ENCODE measurements at places on chromosomes 11 and 22. TPM values are rescaled to one million over a fixed set of nuclear protein-coding genes. Genes with fewer than 3 reads are reported as not detected.

TOB2 gene
- 20.1 TPM for polyA plus RNA-seq

TIGD3 gene
- polyA plus RNA-seq = 0.24 TPM

PKNOX2 gene
- 3.1 TPM for polyA plus RNA-seq

TSSK2 gene
- 0.08 TPM for polyA plus RNA-seq

CARD10 gene
- 6.8 TPM for polyA plus RNA-seq

MYO7A gene
- polyA plus RNA-seq = 10.2 TPM

OR4D9 gene
- polyA plus RNA-seq = not detected

MS4A6E gene
- 1.0 TPM for polyA plus RNA-seq

PLCB3 gene
- polyA plus RNA-seq = 17.1 TPM

TRIM48 gene
- not detected for polyA plus RNA-seq

GRCh38 chr11:118012083-118012669 lies 26.0 kb downstream of the IL10RA start:
- no peak overlapping the region for H3K27ac ChIP-seq
- H3K4me3 ChIP-seq = no peak overlapping the region
- no peak for DNase-seq
- no peaks in the 10 kb centered on the region for H3K27me3 ChIP-seq

DNA sequence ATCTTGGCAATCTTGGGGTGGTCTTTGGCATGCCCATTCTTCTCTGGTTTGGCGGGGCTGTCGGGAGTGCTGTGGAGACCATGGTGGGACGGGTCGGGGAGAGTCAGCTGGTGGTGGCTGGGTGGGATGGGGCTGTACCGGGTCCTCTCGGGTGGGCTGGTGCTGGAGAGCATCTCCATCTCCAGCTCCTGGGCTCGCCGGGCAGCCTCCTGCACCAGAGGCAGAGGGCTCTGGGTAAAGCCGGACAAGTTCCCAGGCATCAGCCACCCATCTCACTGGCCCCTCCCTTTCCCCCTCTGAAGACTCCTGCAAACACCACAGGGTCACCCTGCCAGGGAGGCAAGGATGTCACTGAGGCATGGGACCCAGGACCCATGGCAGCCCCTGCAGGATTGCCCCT lies 25.1 kb downstream of the ANKK1 start:
- H3K4me1 ChIP-seq = no peaks in the 10 kb centered on the region
- no peak overlapping the region for H3K27ac ChIP-seq
- H3K36me3 ChIP-seq = no peaks in the 10 kb centered on the region

DNA sequence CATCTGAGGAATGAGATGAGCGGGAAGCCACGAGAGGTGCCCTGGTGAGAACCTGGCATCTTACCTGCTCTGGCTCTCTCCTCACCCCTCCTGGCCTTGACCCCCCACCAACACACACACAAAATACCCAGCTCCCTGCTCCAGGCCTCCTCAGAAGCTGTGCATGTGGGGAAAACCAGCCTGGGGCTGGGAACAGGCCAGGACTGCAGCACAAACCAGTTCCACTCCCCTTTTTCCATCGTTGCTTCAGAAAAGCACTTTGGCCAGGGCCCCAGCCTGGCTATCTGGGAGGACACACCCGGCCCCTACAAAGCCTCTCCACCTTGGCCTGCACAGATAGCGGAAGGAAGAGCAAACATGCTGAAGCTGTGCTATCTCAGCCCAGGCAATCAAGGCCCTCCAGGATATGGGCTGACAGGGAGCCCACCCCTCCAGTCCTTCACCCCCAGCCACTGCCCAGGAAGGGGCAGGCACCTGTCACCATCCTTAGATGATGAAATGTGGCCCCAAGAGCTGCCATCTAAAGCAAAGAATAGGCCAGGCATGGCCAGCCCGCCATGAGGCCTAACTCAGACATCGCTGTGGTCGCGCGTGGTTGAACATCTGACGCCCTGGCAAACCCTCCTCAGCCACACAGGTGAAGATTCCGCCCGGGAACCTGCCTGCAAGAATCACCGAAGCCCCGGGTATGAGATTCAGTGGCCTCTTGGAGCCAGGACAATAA lies 35.4 kb downstream of the PISD start:
- peaks cover 11% of the 10 kb centered on the region for H3K4me1 ChIP-seq
- no peaks in the 10 kb centered on the region for H3K27me3 ChIP-seq
- DNase-seq = no peak
- no peak overlapping the region for H3K4me3 ChIP-seq

DNA sequence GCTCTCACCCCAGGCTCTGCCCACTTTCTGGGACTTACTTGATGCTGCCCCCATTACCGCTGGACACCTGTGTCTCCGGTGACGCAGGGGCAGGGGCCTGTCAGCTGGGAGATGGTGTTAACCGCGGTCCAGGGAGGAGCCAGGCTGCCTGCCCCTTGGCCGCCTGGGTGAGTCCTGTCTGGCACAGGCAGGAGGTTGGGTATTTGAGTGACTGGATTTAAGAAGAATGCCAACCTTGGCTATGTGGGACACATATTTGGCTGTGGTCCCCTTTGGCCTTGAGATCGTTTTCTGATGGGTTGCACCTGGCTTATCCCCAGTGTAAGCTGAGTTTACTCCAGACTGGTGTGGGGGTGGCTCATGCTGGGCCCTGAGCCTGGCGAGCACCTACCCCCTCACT lies 2.5 kb downstream of the MUC6 start:
- DNase-seq = no peak
- H3K27me3 ChIP-seq = no peaks in the 10 kb centered on the region
- no peaks in the 10 kb centered on the region for H3K4me1 ChIP-seq
- H3K27ac ChIP-seq = no peak overlapping the region
- H3K36me3 ChIP-seq = no peaks in the 10 kb centered on the region

DNA sequence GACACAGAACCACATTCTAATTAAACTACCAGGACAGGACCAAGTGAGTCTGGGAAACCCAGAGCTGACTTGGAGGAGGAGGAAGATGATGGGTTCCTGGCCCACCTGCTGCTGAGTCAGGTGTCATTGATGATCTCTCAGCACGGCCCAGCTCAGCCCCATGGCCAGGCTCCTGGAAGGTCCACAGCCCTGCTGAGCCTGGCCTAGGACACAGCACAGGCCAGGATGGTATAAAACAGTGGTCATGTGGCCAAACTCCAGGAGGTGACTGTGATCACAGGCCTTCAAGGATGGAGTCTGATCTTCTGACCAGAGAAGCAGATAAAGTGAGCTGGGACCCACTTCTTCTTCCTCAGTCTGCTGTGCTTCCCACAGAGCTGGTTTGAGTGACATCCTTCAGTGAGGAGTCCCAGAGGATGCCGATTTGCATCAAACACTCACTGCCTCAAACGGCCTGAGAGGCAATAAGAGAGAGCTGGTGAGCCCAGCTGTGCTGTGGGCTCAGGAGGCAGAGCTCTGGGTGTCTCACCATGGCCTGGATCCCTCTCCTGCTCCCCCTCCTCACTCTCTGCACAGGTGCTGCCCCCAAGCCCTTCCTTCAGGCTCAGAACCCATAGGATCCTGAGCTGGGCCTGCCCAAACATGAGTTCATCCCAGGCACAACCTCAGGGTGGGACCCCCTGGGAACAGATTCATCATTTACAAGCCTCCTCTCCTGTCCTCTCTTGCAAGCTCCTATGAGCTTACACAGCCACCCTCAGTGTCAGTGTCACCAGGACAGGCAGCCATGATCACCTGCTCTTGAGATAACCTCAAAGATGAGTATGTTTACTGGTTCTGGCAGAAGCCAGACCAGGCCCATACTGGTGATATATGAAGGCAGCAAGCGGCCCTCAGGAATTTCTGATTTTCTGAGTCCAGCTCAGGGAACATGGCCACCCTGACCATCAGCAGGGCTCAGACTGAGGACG lies 37.7 kb upstream of the IGLL5 start:
- no peaks in the 10 kb centered on the region for H3K4me1 ChIP-seq
- H3K27me3 ChIP-seq = no peaks in the 10 kb centered on the region
- no peak for DNase-seq
- H3K36me3 ChIP-seq = no peaks in the 10 kb centered on the region

DNA sequence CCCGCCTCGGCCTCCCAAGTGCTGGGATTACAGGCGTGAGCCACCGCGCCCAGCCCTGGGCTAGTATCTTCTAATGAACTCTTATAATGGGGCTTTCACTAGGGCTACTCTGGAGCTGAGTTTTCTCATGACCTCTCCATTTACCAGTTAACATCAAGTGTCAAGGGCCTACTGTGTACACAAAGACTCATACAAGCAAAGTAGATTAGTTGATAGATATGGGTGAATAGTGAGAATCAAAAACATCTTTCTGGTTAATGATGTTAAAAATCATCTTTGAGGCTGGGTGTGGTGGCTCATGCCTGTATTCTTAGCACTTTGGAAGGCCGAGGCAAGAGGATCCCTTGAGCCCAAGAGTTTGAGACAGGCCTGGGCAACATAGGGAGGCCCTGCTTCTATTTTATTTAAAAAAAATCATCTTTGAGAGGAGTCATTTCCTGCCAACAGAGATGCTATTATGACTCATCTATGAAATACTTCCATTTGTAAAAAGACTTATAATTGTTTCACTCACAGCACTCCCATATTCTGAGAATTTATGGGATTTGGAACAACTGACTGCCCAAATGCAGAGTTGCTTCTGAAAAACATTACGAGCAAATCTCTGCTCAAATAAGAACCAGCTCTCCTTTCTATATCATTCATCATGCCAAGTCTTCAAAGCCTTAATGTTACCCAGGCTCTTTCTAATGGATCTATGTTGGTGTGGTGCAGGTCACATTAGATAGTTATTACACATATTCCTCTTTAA lies 57.0 kb downstream of the GDPD4 start:
- no peaks in the 10 kb centered on the region for H3K4me1 ChIP-seq
- H3K27me3 ChIP-seq = no peaks in the 10 kb centered on the region
- H3K27ac ChIP-seq = no peak overlapping the region
- H3K36me3 ChIP-seq = no peaks in the 10 kb centered on the region
- no peak overlapping the region for H3K4me3 ChIP-seq

- H3K27ac ChIP-seq = no peak overlapping the region
- no peaks in the 10 kb centered on the region for H3K4me1 ChIP-seq
- H3K4me3 ChIP-seq = no peak overlapping the region
- no peaks in the 10 kb centered on the region for H3K27me3 ChIP-seq
- no peak for DNase-seq
- H3K36me3 ChIP-seq = no peaks in the 10 kb centered on the region
Observed at GRCh38 chr11:76288166-76288980, 82.1 kb upstream of the WNT11 start.

GRCh38 chr22:30015229-30015797 lies 65.0 kb upstream of the HORMAD2 start:
- no peaks in the 10 kb centered on the region for H3K4me1 ChIP-seq
- H3K27ac ChIP-seq = no peak overlapping the region
- peaks cover 66% of the 10 kb centered on the region for H3K36me3 ChIP-seq
- H3K27me3 ChIP-seq = no peaks in the 10 kb centered on the region
- DNase-seq = no peak

DNA sequence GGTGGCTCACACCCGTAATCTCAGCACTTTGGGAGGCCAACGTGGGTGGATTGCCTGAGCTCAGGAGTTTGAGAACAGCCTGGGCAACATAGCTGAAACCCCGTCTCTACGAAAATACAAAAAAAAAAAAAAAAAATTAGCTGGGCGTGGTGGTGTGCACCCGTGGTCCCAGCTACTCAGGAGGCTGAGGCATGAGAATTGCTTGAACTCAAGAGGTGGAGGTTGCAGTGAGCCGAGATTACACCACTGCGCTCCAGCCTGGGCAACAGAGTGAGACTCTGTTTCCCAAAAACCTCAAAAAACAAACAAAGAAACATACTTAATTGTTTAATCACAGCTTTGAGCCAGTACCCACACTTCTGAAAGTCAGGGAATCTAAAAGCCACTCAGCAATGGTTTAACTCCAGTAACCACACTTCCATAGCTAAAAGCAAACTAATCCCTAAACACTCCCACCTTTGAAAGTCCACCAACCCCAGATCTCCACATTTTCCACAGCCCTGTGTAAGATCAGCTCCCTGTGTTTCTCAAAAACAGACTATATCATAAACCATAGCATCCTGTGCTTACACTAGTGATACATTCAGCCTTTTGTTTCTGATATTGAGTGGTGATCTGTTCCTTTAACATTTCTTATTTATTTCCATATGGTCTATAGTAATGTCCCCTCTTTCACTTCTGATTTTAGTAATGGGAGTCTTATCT lies 4.9 kb upstream of the OR2AT4 start:
- DNase-seq = no peak
- H3K27ac ChIP-seq = no peak overlapping the region
- no peaks in the 10 kb centered on the region for H3K4me1 ChIP-seq
- H3K36me3 ChIP-seq = no peaks in the 10 kb centered on the region

- H3K27me3 ChIP-seq = peaks cover 10% of the 10 kb centered on the region
- peak; percentile 72 for DNase-seq
- peak within 1 kb of the TSS; percentile 84 for H3K27ac ChIP-seq
- no peaks in the 10 kb centered on the region for H3K36me3 ChIP-seq
- peak within 1 kb of the TSS; percentile 53 for H3K4me3 ChIP-seq
Observed at GRCh38 chr11:32829680-32830412, at the start of gene PRRG4. Gene PRRG4, plus strand, starts transcription at chr11:32829927. Its CDS starts 603 bp downstream, at chr11:32830530.

DNA sequence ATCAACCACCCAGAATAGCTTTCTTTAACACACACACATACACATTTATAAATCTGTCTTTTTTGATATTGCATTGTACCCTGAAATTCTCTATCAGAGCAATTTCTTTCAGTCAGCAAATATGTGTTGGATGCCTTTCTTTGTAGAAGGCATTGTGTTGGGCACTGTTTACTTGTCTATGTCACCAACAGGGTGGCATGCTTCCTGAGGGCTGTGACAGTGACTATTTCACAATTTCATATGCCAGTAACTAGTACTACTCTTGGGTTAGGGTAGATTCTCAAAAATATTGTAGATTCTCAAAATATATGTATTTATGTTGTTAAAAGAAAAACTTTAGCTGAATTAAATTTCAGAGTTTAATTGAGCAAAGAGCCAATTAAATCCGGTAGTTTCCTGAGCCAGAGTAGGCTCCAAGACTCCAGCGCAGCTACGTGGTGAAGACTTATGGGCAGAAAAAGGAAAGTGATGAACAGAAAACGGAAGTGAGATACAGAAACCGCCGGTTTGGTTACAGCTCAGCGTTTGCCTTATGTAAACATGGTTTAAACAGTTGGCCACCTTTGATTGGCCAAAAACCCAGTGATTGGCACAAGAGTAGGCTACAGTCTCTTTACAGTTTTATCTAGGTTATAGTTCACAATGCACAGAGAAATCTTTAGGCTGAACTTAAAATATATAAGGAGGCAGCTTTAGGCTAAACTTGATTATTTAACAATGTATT lies 723.3 kb downstream of the NTM start:
- H3K27ac ChIP-seq = no peak overlapping the region
- H3K4me3 ChIP-seq = no peak overlapping the region
- no peaks in the 10 kb centered on the region for H3K36me3 ChIP-seq
- DNase-seq = no peak
- no peaks in the 10 kb centered on the region for H3K4me1 ChIP-seq
- H3K27me3 ChIP-seq = no peaks in the 10 kb centered on the region

GRCh38 chr22:37906364-37907008 lies 389 bp downstream of the MICALL1 start:
- peak overlapping the region; percentile 71 for H3K4me3 ChIP-seq
- no peaks in the 10 kb centered on the region for H3K27me3 ChIP-seq
- H3K4me1 ChIP-seq = no peaks in the 10 kb centered on the region
- H3K36me3 ChIP-seq = no peaks in the 10 kb centered on the region
- H3K27ac ChIP-seq = peak overlapping the region; percentile 84

DNA sequence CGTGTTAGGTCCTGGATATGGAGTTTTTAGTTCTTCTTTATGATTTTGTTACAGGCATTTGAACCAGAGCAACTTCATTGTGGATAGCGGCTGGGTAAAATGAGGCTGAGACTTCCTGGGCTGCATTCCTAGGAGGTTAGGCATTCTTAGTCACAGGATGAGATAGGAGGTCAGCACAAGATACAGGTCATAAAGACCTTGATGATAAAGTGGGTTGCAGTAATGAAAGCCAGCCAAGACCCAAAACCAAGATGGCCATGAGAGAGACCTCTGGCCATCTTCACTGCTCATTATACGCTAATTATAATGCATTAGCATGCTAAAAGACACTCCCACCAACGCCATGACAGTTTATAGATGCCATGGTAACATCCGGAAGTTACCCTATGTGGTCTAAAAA lies 23.4 kb upstream of the CLMP start:
- no peaks in the 10 kb centered on the region for H3K36me3 ChIP-seq
- no peaks in the 10 kb centered on the region for H3K27me3 ChIP-seq
- H3K4me1 ChIP-seq = peaks cover 8% of the 10 kb centered on the region
- no peak overlapping the region for H3K27ac ChIP-seq
- no peak for DNase-seq

Data from lung (tissue), 17 donors.